ENCODE measurements at places on chromosomes 2 and 18.

DNA sequence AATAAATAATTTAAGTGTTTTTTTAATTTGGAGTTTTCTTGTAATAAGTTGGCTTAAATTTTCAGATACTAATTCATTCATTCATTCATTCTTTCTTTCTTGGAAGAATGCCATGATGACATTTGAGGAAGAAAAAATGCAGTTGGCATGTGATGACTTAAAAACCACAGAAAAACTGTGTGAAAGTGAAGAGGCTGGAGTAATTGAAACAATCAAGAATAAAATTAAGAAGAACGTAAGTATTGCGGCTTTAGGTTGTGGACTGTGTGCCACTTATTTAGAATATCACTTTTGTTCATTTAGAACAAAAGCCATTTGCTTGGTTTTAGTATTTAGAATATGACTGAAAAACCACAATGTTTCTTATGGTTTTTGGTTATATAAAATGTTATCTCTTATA is 51.4 kb downstream of the TTC39C start:
- DNase-seq = no peak

DNA sequence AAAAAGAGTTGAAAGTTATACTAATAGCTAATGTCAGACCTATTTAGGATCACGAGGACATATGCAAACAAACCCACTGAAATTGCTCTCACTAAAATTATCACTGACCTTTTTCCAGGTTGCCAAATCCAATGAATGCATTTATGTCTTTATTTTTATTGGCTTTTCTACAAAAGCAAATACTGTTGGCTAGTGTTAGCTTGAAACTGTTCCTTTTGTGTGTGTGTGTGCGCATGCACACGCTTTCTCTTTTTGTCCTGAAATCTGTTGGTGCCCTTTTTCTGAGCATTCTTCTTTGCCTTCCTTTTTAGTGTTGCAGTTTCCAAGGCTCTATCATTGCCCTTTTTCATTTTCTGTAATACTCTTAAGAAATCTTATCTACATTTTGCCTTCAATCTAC is 1269.2 kb downstream of the LRP1B start:
- no peak for DNase-seq

DNA sequence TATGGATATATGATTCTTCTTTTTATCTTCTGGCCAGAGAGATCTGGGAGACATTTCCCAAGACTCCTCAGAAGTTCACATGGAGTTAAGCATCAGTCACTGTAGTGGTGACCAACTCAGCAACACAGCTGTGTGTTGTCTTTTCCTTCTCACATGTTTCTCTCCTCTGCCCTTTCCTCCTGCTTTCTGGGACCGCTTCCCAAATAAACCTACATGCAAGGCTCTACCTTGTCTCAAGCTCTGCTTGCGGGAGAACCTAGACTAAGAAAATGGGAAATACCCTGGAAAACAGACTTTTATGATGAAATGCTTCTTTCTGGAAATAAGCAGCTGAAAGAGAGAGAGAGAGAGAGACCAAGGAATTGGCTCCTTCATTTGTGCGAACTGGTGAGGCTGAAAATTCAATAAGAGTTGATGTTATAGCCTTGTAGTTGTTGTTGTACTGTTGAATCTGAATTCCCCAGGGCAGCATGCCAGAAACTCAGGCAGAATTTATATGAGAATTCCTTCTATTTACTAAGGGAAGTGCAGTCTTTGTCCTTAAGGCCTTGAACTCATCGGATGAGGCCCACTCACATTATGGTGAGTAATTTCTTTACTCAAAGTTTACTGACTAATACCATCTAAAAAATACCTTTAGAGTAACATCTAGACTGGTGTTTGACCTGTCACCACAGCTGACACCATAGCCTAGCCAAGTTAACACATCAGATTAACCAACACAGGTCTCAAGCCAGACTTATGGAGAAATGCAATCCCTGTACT is 22.7 kb upstream of the DSC1 start:
- no peak for DNase-seq

GRCh38 chr2:230457793-230458192 is 41.8 kb downstream of the SP100 start:
- DNase-seq = no peak

GRCh38 chr2:201137505-201138400 is 21.8 kb downstream of the CFLAR start:
- DNase-seq = no peak

DNA sequence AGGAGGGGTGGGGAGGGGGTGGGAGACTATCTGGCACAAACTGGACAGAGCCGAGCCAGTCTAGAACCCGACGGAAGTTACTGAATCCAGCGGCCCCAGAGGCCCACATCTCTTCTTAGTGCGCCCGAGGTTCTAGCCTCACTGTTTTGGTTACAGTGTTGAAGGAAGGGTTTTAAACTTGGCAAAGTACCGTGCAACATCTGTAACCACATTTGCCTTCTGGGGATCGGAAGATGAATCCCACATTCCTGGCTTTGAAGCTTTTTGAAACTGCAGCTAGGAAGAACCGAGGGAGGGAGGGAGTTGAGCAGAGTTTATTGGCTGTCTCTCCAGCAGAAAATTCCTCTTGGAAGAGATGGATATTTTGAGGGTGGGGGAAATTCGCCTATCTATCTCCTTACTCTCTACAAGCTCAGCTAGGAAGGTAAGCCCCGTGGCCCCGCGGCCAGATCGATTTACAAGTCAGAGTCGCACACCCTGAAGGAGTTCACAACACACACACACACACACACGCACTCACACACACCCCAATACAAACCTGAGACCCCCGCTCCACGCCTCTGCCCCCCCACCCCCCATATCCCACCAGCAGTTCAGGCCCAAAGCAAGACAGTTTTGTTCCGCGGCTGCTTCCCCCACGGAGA is 1.0 kb downstream of the ACVR1 start:
- DNase-seq = no peak

DNA sequence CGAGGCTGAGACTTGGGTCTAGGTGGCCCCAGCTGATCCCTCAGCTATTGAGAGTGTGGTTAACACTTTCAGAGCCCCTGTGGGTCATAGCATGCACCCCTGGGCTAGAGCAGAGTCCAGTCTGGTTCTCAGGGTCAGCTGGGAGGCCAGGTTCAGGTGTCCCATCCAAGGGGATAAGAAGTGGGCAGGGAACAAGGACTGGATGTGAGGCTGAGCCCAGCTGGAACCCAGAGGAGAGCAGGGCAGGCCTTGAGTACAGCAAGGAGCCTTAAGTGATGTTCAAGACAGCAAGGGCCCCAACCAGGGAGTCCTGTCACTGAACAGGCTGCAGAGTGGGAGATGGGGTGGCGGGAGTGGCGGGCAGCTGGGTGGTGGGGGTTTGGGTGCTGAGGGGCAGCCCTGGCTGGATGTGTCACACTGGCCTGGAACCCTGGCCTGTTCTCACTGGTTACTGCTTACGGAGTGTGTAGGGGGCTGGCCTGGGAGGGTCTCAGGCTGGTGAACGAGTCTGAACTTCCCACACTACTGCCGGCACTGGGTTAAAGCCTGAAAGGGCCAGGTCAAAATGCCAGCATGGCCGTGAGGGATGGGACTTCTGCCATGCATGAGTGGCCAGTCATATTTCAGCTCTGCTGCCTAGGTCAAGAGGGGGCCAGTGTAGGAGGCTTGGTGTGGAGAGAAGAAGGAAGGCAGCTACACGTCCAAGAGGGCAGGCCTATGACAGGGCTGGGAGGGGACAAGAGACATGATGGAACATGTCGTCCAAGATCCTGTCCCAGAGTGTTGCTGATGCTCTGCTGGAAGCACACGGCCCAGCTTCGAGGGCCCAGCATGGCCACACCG is 13.6 kb downstream of the TMEM185B start:
- DNase-seq = no peak

- DNase-seq = no peak
Observed at GRCh38 chr2:56088411-56088810, 95.4 kb upstream of the CCDC85A start.

DNA sequence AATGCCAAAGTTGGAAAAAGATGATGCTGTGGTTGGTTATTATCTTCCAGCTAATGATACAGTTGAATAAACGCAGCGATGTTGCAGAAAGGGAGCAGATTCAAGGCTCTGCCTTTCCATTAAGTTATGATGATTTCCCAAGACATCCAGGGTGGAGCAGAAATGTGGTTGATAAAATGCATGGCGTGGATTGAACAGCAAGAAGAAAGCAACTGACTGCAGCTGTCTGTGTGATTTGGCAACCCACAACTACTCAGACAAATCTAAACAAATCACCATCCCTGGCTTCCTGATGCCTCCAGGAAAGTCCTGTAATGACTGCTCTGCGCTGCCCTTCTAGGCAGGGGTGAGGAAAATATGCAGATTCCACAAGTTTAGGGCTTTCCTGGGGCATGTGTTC is 166.3 kb downstream of the NRP2 start:
- no peak for DNase-seq

DNA sequence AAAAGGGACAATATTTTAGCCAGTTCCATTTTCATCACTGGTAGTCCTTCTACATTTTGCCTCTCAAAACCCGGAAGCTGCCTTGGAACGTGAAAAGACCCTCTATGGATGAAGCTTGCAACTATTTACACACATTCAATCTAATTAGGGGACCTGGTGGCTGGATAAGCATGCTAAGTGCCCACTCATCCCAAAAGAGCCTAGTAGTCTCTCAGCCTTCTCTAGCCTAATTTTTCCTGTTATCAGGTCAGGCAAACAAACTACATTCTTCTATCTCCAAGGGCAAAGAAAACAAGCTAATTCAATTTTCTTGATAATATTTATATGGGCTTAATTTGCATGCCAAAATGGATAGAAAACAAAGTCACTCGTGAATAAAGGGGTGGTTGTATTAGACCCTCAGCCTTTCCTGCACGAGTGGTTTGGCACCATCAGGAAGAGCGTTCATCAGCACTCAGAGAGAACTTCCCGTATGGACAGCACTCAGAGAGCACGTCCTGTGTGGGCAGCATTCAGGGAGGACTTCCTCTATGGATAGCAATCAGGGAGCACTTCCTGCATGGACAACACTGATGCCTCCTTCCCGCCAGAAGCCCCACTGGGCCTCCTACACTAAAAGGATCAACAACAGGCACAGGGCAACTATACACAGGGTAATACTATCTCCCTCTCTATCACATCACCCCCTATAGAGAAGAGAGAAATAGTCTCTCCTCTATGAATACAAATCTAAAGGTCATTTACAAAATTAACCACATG is 122.2 kb downstream of the RBMS1 start:
- DNase-seq = no peak

- DNase-seq = no peak
Observed at GRCh38 chr2:8209494-8209893, 472.4 kb upstream of the ID2 start.

DNA sequence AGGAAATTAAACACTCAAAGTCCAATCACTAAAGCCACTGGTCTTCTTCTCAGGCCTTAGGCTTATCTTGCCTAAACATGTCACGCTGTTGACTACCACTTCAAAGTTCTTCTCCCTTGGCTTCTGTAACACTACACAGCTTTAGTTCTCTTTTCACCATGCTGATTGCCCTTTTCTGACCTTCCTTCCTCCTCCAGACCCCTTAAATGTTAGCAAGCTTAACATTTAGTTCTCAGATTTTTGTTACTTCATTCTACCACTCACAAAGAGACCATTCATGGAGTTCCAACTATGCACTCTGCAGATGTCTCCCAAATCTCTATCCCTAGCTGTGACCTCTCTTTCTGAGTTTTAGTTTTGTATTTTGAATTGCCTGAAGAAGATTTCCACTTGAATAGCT is 64.4 kb downstream of the TTC21B start:
- no peak for DNase-seq

GRCh38 chr2:206647985-206648384 is 5.7 kb downstream of the FAM237A start:
- DNase-seq = no peak

GRCh38 chr2:166628478-166629136 is 134.6 kb upstream of the SCN7A start:
- DNase-seq = no peak

GRCh38 chr2:172288603-172289002 is 138.8 kb upstream of the ITGA6 start:
- no peak for DNase-seq

GRCh38 chr18:43271593-43272432 is 5.5 kb downstream of the SYT4 start:
- DNase-seq = peak; percentile 47

Measured in hematopoietic multipotent progenitor cell treated with erythropoietin and hydrocortisone succinate and interleukin-3 and kit ligand, for 15 days (in vitro differentiated cells).